K562 (cell line): ENCODE measurements at places on chromosomes 16 and 17. TPM values are rescaled to one million over a fixed set of nuclear protein-coding genes. Genes with fewer than 3 reads are reported as not detected.
A peak's percentile ranks its signal among the peaks of the same experiment; 100 is the strongest.

CBX2 gene
- total RNA-seq: 26.9 and 28.5 TPM in 2 replicates

ENKD1 gene
- total RNA-seq: 21.2 and 21.4 TPM in 2 replicates

NHLRC4 gene
- 2.0 and 3.0 TPM in 2 replicates for total RNA-seq

DNA sequence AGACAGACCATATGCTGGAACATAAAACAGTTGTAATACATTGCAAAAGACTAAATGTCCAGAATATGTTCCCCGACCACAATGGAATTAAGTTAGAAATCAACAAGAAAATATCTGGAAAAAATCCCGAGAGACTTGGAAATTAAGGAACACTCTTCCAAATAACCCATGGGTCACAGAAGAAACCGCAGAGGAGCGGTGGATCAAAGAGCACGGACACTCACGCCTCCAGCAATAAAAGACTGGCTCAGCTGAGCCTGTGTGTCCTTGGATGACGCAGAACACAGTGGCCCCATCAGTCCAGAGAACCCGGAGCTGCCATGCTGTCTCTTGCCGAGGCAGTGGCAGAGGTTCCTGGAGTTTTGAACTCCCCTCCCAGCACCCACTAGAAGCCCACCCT lies 30.9 kb upstream of the FOXF1 start:
- DNase-seq: no peak

DNA sequence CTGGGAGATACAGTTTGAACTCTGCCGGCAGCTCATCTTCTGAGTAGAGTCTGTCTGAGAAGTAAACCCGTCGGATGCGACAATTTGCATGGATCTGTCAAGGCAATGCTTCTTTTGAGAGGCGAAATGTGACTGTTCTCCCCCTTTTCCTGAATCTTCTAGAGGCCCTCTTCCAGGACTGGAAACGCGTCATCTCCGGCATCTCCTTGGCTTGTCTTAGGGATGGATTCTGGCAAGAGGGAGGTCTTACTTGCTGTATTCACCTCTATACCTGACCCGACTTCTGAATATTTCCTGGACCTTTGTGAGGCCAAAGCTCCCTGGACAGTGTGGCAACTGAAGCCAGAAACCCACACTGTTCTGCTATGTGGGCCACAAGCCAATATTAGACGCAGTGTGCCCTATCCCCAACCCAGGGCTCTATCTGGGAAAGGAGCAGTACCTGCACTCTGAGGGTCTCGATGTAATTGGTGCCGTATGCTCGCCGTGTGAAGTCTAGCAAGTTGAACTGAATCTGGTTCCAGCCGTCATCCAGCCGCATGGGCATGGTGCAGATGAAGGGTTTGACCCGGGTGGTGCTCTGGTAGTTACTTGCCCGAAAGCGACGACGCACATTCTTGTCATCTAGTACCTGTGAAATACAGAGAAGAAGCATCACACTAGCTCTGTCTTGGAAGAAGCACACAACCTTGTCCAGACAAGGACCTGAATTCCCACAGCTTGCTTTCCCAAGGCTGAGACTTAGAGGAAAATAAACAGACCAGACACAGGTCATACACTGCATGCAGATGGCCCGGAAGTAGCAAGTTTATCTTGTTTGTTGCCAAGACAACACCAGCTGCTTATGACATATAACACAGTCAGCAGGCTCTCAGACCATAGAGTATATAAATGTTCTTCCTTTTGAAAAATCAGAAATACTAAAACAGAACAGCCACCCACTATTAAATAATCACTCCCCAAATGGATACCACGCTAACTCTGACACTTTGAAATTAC lies 14.1 kb downstream of the CFAP20 start:
- no peak for DNase-seq

DNA sequence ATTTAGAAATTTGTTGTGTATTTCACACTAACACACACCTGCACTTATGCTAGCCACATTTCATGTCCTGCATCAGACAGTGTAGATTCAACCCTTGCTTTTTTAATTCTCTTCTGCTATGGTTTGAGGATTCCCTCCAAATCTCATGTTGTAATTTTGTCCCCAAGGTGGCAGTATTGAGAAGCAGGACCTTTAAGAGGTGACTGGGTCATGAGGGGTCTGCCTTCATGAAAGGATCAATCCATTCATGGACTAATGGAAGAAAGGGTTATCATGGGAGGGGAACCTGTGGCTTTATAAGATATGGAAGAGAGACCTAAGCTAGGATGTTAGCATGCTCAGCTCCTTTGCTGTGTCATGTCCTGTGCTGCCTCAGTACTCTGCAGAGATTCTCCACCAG lies 1032.2 kb downstream of the CDH11 start:
- DNase-seq: no peak

DNA sequence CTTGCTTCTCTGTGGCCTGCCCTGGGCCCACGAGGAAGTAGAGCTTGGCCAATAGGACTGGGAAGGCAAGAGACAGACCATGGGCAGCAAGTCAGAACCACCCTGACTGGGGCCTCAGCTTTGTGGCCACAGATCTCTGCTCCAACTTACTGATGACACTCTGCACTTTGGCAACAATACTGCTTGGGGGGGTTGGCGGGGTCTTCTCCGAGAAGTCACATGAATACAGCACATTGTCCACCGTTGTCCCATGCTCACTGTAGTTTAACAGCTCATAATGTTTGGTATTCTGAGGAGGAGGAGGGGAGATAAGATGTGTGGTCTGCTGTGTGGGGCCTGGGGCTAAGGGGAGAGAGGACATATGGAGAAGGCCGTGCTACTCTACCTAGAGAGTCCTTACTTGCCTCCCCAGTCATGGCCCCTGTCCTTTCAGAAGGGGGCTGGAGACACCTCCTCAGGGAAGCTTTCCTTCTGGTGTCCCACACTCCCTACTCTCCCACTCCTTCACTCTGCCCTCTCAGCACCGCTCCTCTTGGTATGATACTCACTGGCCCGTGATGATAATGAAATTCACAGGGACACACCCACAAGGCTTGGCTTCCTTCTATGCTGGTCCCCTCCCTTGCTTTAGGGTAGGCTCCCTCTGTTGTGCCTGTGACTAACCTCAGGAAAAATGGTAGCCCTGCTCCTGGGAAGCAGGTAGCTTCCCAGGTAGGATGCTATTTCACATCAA lies 4.0 kb upstream of the DHRS13 start:
- peak; percentile 81 for DNase-seq

GRCh38 chr16:87252269-87252970 lies 64.8 kb downstream of the C16orf95 start:
- no peak for DNase-seq
